Cortex of kidney (tissue), 1 donor: ENCODE measurements at places on chromosomes 1 and 21.

DNA sequence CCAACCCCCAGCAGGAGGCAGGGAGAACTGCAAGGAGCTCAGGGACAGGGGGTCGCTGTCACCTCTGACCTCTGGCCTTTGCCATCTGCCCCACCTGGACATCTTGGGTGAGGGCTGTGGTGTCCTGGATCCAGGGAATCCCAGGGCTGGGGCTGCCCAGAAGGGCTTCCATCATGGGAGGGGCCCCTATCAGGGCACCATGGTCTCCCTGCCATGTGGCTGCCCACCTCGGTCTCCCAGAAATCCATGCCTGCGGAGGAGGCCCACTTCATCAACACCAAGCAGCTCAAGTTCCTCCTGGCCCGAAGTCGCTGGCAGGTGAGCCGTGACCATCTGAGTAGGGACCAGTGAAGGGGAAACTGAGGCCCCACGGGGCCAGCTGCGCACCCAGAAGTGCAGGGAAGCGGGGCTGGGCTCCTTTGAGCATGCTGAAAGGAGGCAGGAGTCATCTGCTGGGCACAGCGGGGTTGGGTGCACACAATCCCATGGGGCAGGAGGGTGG is 36.1 kb downstream of the TRIM11 start:
- no peak for DNase-seq

- no peak for DNase-seq
These were observed 1147.3 kb downstream of the NCAM2 start for GRCh38 chr21:22145545-22145944.

DNA sequence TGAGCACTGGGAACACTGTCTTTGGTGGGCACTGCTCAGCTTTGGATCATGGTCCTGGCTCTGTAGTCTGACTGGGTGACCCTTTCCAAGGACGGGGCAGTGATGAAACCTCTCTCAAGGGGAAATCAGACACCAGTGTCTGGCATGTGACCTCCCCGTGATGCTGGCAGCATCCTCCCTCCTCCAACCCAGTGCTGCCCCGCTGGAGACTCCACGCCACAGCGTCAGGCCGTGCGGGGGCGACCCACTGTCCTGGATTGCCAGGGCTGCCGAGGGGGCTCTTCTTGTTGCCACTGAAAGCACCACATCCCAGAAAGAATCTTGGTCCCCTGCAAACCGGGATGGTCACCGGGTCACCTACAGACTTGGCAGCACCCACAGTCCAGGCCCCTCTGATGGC is 146.4 kb upstream of the ARHGEF16 start:
- no peak for DNase-seq

DNA sequence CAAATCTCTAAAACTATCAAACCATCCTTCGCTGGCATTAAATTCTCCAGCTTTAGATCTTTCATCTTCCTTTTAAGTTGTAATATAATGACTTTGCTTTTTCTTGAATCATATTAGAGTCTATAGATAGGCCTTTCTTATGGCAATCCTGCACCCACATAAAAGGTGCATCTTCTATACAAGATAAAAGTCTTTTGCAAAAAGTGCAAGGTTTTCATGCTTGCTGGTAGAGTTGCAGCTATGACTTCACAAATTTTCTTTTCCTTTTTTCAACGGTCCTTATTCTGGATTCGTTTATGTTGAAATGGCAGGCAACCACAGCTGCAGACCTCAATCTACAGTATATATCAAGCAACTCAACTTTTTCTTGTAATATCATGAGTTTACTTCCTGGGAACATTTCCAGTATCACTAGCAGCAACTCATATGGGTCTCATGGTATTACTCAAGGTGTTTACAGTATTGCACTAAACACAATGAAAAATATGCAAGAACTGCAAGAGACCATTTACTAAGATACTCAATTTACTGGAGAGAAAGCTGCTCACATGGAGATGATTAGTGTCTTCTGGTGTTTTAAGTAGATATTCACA is 22.1 kb downstream of the OMA1 start:
- no peak for DNase-seq

DNA sequence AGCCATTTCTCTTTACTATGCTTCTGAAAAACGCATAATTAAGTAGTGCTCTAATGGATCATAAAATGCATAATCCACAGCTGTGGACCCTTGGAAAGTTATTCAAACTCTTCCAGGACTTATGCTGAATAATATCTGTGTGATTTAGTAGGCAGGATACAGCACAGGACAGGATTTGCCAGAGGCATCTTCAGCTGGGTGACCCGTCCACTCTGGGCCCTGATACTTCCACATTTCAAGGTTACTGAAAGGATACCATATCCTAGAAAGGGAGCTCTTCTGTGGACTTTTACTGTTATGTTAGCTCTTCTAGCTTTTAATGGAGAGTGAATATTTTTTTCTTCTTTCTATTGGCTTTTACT is 49.6 kb downstream of the MAP10 start:
- DNase-seq = no peak

GRCh38 chr1:27137544-27138075 is 17.3 kb downstream of the SLC9A1 start:
- no peak for DNase-seq

GRCh38 chr1:198649968-198650338 is 11.1 kb downstream of the PTPRC start:
- no peak for DNase-seq

DNA sequence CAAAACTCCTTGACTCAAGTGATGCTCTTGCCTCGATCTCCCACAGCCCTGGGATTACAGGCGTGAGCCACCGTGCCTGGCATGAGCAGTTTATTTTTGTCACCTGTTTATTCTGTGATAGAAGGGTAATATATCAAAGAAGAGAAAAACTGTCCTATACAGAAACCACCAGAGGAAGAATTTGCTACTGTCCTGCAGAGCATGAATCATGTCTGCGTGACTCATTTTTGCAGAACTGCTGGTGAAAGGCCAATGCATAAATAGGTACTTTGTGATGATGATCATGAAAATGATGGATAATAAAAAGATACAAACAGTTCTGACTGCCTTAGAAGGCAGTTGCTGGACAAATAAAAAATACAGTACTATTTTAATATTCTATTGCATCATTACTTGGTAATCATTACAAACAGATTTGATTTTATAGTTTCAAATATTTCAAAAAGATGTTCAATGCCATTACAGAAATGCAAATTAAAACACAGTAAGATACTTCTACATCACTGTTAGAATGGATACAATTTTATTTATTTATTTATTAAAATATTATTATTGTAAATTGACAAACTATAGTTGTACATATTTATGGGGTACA is 26.5 kb downstream of the RIPPLY3 start:
- DNase-seq = no peak

- no peak for DNase-seq
These were observed 30.7 kb downstream of the SLC2A1 start for GRCh38 chr1:42927920-42928505.

DNA sequence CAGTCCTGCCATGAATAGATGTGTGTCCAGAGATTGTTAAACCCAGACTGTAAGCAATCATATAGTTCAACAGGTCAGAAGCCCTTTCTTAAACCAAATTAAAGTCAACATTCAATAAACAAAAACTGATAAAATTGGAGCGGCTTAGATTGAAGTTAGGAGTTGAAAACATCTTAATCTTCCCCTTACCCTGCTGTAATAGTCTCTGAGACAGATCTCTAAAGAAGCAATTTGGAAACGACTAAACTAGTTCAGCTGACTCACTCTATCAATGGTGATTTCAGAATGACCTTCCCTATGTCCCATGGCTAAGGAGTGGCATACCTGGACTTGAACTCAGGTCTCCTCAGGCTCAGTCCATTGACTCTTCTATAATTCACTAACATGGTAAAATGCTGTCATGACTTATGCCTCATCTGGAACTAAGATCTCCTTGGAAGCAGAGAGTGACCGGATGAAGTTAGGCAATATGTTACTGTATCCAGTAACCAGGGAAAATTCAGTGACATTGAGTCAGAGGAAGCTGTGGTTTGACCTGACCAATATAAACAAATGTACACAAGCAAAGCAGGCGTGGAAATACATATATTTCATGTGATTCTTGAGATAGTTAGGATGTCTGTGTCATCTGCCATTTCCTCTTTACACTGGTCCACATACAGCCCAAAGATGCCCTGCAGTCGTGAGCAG is 30.1 kb downstream of the SGIP1 start:
- DNase-seq = no peak

DNA sequence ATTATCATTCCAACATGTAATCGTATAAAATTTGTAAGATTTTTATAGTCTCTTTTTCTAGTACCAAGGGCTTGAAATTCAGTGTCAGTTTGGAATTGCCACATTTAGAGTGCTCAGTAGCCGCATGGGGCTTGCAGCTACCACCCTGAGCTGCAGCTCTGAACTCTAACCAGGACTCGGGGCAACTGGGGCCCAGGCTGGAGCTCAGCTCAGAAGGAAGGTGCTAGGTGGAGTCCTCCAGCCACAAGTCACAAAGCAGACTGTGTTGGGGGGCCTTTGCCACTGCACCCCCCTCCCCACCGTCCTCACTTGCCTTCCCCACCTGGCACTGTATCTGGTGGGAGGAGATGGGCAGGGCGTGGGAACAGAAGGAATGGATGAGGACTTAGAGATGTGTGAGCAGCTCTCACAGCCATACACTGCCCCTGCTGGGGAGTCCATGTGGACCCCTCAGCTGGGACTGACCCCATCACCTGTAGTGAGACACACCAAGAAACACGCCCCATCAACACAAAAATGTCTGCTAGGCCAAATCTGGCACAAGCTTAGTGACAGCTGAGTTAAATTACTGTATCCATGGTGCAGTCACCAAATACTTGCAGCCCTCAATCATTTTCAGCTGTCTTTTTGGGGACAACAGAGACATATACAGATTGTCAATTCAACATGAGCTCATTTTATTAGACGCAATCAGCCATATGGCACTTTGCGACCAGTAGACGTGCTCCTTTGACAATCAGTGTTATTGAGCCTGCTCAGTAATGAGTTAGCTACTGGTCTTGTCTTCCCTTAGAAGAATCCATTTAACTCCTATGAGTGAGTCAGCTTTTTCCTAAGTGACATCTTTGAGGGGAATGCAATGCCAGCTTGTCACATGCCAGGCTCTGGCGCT is 241.7 kb upstream of the RAB4A start:
- DNase-seq = no peak

- DNase-seq = no peak
These were observed 3.6 kb downstream of the TUT4 start for GRCh38 chr1:52549267-52549666.

DNA sequence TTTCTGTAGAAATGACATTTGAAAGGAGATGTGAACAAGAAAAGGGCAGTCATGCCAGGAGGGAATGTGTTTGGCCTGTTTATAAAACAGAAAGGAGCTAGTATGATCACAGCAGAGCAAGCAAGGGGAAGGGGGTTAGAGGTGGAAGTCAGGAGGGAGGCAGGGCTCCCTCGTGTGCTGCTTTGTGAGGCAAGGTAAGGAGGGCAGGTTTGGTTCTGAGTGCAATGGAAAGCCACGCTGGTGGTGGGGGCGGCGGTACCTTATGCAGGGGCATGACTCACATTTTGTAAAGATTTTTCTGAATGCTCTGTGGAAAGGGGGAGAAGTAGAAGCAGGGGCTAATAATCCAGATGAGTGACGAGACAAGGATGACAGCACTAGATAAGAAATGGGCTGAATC is 197.5 kb upstream of the C8B start:
- no peak for DNase-seq

- no peak for DNase-seq
These were observed 45.9 kb downstream of the SAMD13 start for GRCh38 chr1:84347271-84347931.

DNA sequence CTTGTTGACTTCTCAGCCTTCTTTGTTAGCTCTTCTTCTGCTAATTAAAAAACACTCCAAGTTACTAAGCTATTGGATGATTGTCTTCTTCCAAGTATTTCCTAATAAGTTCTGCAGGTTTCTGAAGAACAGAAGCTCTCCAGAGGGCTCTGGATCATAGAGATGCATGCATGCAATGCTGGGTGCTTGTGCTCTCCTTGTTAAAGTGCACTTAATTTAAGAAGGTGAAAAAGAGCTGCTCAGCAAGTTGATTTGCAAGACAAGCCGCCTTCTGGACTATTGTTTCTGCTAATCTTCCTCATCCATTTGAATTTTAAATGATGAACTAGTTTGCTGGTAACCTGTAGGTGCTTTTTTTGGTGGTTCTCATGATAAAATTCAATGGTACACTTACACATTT is 16.1 kb downstream of the RRP15 start:
- DNase-seq = no peak

GRCh38 chr1:248837045-248837780 is 811 bp upstream of the ZNF672 start:
- DNase-seq = no peak

DNA sequence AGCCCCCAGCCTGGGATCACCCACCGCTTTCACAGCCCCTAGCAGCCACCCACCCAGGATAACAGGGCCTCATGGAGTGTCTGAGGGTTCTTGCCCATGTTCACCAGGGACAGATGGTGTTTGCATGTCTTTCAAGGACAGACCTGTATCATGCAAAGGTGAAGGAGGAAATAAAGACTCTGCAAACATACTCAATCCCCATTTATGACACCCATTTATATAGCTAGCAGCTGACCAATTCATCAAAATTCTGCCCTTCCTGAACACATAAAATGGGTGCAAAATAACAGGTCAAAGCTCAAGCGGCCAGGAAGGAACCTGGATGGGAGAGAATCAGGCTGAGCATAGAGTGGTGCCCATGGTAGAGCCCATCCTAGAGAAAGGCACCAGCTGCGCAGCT is 32.8 kb upstream of the LYPD8 start:
- no peak for DNase-seq

DNA sequence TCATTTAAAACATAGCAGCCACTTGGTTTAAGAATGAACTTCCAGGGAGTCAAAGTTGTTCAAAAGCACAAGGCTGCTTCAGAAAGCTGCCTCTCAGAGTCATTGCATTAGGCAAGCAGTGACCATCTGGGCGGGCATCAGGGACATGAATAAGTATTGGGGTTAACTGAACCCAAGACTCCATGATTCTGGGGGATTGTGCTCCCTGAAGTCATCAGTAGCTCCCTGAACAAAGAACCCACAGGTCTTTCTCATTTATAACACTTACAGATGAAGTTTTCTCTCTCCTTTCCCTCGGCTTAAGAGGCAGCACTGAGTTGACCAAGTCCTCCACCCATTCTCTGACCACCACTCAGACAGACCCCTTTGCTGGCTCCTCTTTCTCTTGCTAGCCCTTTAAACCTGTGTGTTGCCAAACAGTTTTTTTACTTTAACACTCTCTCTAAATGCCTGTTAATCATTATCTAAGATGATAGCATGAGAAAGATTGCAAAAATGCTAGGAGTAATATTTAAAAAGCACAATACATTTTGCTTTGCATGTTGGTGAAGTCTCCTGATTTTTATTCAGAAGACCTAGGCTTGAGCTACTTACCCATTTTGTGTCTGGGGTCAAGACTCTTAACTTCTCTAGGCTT is 77.0 kb upstream of the ARHGAP29 start:
- no peak for DNase-seq

GRCh38 chr1:23103001-23103889 is 65.4 kb downstream of the LUZP1 start:
- no peak for DNase-seq
